Daoy (cell line): ENCODE measurements at places on chromosomes 5 and 9. TPM values are rescaled to one million over a fixed set of nuclear protein-coding genes. Genes with fewer than 3 reads are reported as not detected.

THG1L gene
- total RNA-seq = 20.9 and 21.7 TPM in 2 replicates

IFNB1 gene
- not detected in 2 replicates for total RNA-seq

FOXD4 gene
- 0.91 TPM in 1 of 2 replicates, not detected in the other for total RNA-seq

ITGA2 gene
- 27.4 and 32.0 TPM in 2 replicates for total RNA-seq

SLC25A2 gene
- total RNA-seq = 0.11 and 1.8 TPM in 2 replicates

PDGFRB gene
- 8.6 and 9.4 TPM in 2 replicates for total RNA-seq

PAEP gene
- not detected in 2 replicates for total RNA-seq
